Left ventricle myocardium inferior (tissue), 1 donor: ENCODE measurements at places on chromosomes 4 and X. TPM values are rescaled to one million over a fixed set of nuclear protein-coding genes. Genes with fewer than 3 reads are reported as not detected.
A peak's percentile ranks its signal among the peaks of the same experiment; 100 is the strongest.

DNA sequence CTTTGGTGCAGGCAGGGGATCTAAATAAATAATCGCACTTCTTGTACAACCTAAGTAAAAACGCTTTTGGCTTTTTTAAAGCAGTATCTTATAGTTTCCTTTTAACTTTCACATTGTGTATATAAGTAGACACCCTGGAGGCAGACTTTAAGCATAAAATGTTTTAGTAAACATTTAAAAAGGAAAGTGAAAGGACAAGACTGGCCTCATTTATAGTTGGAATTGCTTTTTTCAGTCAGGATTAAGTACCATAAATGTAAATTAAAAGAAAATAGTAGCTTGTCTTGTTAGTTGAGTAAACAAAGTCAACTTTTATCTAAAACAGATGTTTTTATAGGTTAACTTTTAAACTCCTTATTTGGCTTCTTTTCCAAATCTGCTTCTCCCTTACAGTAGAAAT lies 39.7 kb downstream of the PTPN13 start:
- no peaks in the 10 kb centered on the region for H3K27me3 ChIP-seq
- peaks cover 8% of the 10 kb centered on the region for H3K36me3 ChIP-seq
- H3K4me3 ChIP-seq, result no peak overlapping the region
- H3K4me1 ChIP-seq, result no peaks in the 10 kb centered on the region

DNA sequence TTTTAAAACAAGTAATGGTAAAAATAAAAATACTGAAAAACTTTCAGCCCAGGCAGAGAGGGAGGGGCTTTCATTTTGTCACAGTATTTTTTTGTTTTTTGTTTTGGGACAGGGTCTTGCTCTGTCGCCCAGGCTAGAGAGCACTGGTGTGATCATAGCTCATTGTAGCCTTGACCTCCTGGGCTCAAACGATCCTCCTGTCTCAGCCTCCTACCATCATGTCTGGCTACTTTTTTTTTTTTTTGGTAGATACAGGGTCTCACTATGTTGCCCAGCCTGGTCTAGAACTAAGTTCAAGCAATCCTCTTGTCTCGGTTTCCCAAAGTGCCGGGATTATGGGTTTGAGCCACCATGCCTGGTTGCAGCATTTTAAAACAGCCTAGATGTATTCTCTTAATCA lies 40.8 kb upstream of the FAT1 start:
- DNase-seq, result no peak
- H3K27ac ChIP-seq, result no peak overlapping the region

- H3K27me3 ChIP-seq, result no peaks in the 10 kb centered on the region
- no peaks in the 10 kb centered on the region for H3K36me3 ChIP-seq
- no peak for DNase-seq
- no peak overlapping the region for H3K27ac ChIP-seq
These were observed 207.1 kb downstream of the PPP3CA start for GRCh38 chr4:101140228-101140627.

GRCh38 chr4:39043861-39044363 lies 11.7 kb upstream of the TMEM156 start:
- H3K27me3 ChIP-seq, result no peaks in the 10 kb centered on the region
- no peaks in the 10 kb centered on the region for H3K36me3 ChIP-seq
- no peak for DNase-seq
- peak overlapping the region; percentile 88 for H3K4me3 ChIP-seq
- H3K4me1 ChIP-seq, result peaks cover 58% of the 10 kb centered on the region

DNA sequence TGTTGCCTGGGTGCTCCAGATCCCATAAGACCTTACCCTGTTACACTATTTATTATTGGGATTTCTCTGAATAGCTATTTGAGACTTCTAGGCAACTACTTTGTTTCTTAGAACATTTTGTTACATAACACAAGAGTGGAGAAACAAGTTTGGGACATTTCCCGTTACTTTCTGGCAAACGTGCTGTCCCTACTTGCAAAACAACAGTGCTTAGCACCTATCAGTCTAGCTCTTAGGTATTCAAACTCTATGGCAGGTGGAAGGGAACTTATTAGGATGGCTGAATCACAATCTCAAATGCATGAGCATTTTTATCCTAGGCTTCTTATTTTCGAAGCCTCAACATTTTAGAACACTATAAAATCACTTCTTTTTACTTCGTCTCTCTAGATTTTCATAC lies 613.6 kb downstream of the DMD start:
- no peaks in the 10 kb centered on the region for H3K27me3 ChIP-seq
- H3K4me3 ChIP-seq, result no peak overlapping the region
- no peak for DNase-seq
- no peaks in the 10 kb centered on the region for H3K4me1 ChIP-seq
- H3K27ac ChIP-seq, result no peak overlapping the region

DNA sequence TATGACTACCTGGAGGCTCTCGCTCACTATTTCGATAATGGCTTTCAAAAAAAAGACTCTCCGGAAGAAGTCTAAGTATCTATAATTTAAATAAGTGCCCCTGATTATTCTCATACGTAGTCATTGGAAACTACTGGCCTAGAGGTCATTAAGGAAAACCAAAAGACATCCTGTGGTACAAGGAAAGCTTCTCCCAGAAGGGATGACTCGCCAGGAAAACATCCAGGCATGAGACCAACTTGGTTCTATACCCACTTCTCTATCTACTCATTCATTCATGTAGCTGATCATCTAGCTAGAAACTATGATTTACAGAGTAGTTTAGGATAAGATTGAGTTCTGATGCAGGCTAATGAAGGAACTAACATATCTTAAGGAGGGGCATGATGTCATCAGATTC lies 37.7 kb downstream of the SOX3 start:
- no peak overlapping the region for H3K27ac ChIP-seq
- no peaks in the 10 kb centered on the region for H3K36me3 ChIP-seq
- H3K4me1 ChIP-seq, result no peaks in the 10 kb centered on the region
- H3K4me3 ChIP-seq, result no peak overlapping the region
- H3K27me3 ChIP-seq, result no peaks in the 10 kb centered on the region

GRCh38 chr4:163693211-163693610 lies 198.7 kb downstream of the TMA16 start:
- no peaks in the 10 kb centered on the region for H3K4me1 ChIP-seq
- H3K27ac ChIP-seq, result no peak overlapping the region
- H3K27me3 ChIP-seq, result no peaks in the 10 kb centered on the region
- no peaks in the 10 kb centered on the region for H3K36me3 ChIP-seq
- H3K4me3 ChIP-seq, result no peak overlapping the region

- no peaks in the 10 kb centered on the region for H3K27me3 ChIP-seq
- no peaks in the 10 kb centered on the region for H3K4me1 ChIP-seq
- H3K27ac ChIP-seq, result no peak overlapping the region
These were observed 367.5 kb upstream of the CTSO start for GRCh38 chr4:156321203-156321602.

- no peaks in the 10 kb centered on the region for H3K36me3 ChIP-seq
- no peak for DNase-seq
- H3K27me3 ChIP-seq, result no peaks in the 10 kb centered on the region
These were observed 11.2 kb upstream of the SPARCL1 start for GRCh38 chr4:87540146-87541058.

DNA sequence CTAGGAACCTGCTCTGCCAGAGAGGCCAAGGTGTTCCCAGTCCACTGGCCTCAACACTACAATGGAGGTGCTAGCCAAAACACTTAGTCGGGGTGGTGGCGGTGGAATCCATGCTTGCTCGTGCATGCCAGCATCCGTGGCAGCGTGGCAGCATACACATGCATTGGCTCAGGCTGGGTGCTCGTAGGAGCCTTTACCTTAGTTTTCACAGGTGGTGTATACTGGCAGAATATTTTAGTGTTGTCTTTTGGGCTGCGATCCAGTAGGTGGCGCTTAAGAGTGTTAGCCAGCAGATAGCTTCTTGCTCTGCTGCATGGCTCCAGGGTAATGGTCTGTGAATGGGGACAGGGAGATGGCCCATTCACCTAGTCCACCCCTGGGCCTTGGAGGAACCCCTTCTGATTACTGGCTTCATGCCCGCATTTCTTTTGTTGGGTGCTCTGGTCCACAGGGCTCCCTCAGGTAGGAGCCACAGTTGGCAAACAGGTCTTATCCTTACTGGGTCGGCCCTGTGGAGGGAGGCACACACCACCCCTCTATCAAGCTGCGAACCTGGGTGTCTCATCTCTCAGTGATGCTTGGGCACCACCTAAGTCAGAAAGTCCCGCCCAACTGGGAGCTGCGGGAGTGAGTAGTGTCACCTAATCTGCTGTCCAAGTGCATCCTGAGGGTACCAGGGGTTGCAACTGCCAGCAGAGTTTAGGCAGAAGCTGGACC lies 40.0 kb downstream of the RIPPLY1 start:
- no peak overlapping the region for H3K4me3 ChIP-seq
- H3K36me3 ChIP-seq, result peaks cover 4% of the 10 kb centered on the region
- no peaks in the 10 kb centered on the region for H3K27me3 ChIP-seq
- no peak overlapping the region for H3K27ac ChIP-seq

DNA sequence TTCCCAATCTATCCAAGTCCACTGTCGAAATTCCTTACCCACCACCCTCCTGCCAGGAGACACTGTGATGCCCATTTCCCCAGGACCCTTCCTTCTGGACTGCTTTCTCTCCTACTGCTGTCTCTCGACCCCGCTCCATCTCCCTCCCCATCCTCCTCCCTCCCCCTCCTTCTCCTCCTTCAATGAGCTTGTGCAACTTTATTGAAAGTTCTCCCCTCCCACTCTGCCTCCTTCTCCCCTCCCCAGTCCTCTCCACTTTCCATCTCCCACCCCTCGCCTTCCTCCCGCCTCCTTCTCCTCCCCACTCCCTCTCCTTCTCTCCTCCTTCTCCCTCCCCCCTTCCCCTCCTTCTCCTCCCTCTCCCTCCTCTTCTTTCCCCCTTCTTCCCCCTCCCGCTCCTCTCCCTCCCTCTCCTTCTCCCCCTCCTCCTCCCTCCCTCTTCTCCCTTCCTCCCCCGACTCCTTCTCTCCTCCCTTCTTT lies 116.6 kb upstream of the FAT1 start:
- DNase-seq, result peak; percentile 25
- H3K27ac ChIP-seq, result peak overlapping the region; percentile 68
- H3K27me3 ChIP-seq, result no peaks in the 10 kb centered on the region
- peaks cover 15% of the 10 kb centered on the region for H3K4me1 ChIP-seq
- no peak overlapping the region for H3K4me3 ChIP-seq

- H3K27ac ChIP-seq, result no peak overlapping the region
- DNase-seq, result no peak
- H3K4me1 ChIP-seq, result no peaks in the 10 kb centered on the region
- H3K4me3 ChIP-seq, result no peak overlapping the region
These were observed 1389.5 kb downstream of the FAM133A start for GRCh38 chrX:95063554-95063953.

DNA sequence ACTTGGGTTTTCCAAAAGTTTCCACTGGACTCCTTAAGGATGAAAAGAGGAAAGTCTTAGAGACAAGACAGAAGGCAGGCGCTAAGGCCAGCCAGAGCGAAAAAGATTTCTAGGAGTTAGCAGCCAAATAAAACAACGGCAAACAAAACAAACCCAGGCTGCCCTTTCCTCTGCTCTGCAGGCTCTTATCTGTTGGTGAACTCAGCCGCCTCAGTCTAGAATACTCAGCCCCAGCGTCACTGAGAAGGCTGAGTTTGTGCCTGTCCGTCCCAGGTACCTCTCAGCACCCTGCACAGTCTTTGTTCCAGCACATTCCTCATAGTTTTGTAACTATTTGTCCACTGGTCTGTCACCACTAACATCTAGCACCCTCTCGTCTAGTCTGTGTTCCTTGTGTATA lies 75.6 kb upstream of the FAM9C start:
- H3K36me3 ChIP-seq, result no peaks in the 10 kb centered on the region
- no peaks in the 10 kb centered on the region for H3K27me3 ChIP-seq
- no peak overlapping the region for H3K4me3 ChIP-seq
- H3K27ac ChIP-seq, result peak overlapping the region; percentile 69
- DNase-seq, result no peak

GRCh38 chr4:2058264-2059045 lies 672 bp upstream of the NAT8L start:
- H3K4me3 ChIP-seq, result peak overlapping the region; percentile 62
- no peak overlapping the region for H3K27ac ChIP-seq
- H3K4me1 ChIP-seq, result peaks cover 15% of the 10 kb centered on the region

GRCh38 chr4:8580321-8581093 lies at the start of gene GPR78:
Gene GPR78, plus strand, starts transcription at chr4:8580392. Its CDS starts 591 bp downstream, at chr4:8580983.
- no peak within 1 kb of the TSS for H3K27ac ChIP-seq
- H3K27me3 ChIP-seq, result peaks cover 89% of the 10 kb centered on the region
- H3K4me1 ChIP-seq, result no peaks in the 10 kb centered on the region
- DNase-seq, result peak; percentile 43

DNA sequence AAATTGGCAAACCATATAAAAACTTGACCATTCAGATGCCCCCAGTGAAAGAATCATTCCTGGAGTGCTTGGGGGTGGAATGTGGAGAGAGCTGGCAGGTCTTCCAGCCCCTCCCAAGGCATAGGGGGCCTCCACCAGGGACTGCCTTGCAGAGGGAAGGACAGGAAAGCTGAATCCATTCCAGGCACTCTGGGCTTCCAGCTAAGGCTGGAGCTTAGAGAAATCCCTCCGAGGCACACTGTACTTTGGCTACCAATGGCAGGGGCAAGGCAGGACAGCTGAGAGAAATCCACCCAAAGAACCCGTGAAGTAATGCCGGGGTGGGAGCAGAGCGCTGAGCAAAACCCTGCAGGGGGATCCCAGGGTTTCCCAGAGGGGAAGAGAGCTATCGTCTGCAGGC lies 4.0 kb downstream of the CENPU start:
- no peak for DNase-seq
- no peaks in the 10 kb centered on the region for H3K27me3 ChIP-seq
- no peak overlapping the region for H3K4me3 ChIP-seq
- H3K27ac ChIP-seq, result peak overlapping the region; percentile 41
- no peaks in the 10 kb centered on the region for H3K36me3 ChIP-seq

DNA sequence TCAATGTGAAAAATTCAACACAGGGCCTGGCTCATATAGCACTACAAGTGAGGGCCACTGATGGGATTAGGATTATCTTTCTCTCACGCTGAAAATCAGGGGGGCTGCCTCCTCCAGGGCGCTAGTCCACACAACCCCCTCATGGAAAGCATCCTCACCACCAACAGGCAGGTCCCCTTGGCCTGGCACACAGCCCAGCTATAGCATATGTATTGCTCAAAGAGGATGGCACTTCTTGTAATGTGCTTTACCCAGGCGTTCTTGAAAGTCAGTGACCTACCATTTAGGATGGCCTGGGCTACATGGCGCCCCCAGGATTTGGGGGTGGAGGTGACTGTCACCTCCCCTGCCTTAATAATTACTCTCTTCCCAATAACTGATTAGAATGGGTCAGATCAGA lies 71.0 kb upstream of the LSM6 start:
- H3K27ac ChIP-seq, result no peak overlapping the region
- no peaks in the 10 kb centered on the region for H3K4me1 ChIP-seq
- H3K36me3 ChIP-seq, result no peaks in the 10 kb centered on the region
- DNase-seq, result no peak
- H3K4me3 ChIP-seq, result no peak overlapping the region
- H3K27me3 ChIP-seq, result peaks cover 3% of the 10 kb centered on the region

- no peak for DNase-seq
- no peak overlapping the region for H3K4me3 ChIP-seq
- no peak overlapping the region for H3K27ac ChIP-seq
- H3K27me3 ChIP-seq, result no peaks in the 10 kb centered on the region
- no peaks in the 10 kb centered on the region for H3K36me3 ChIP-seq
- H3K4me1 ChIP-seq, result no peaks in the 10 kb centered on the region
These were observed 591.6 kb downstream of the BCOR start for GRCh38 chrX:39506131-39506530.

GRCh38 chr4:148056879-148057278 lies 325.0 kb downstream of the ARHGAP10 start:
- peak; percentile 45 for DNase-seq
- peaks cover 100% of the 10 kb centered on the region for H3K4me1 ChIP-seq

CHIC2 gene
- 9.1 TPM for total RNA-seq

PABPC1L2A gene
- total RNA-seq, result not detected

TLR6 gene
- 0.71 TPM for total RNA-seq

HMX1 gene
- total RNA-seq, result not detected

REELD1 gene
- not detected for total RNA-seq

SUPT20HL1 gene
- not detected for total RNA-seq

GPR50 gene
- not detected for total RNA-seq

NELFA gene
- 10.2 TPM for total RNA-seq

USP17L11 gene
- not detected for total RNA-seq

ADGRG2 gene
- 0.16 TPM for total RNA-seq

PDCL2 gene
- total RNA-seq, result not detected

NONO gene
- 99.2 TPM for total RNA-seq

PASD1 gene
- total RNA-seq, result not detected
